NCI-H345 (cell line): ENCODE measurements at places on chromosomes 16 and 17.

DNA sequence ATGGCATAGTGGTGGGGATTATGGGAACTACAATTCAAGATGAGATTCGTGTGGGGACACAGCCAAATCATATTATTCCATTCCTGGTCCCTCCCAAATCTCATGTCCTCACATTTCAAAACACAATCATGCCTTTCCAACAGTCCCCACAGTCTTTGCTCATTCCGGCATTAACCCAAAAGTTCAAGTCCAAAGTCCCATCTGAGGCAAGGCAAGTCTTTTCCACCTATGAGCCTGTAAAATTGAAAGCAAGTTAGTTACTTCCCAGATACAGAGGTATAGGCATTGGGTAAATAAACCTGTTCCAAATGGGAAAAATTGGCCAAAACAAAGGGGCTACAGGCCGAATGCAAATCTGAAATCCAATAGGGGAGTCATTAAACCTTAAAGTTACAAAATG is 1063.2 kb downstream of the CDH11 start:
- DNase-seq, result no peak

DNA sequence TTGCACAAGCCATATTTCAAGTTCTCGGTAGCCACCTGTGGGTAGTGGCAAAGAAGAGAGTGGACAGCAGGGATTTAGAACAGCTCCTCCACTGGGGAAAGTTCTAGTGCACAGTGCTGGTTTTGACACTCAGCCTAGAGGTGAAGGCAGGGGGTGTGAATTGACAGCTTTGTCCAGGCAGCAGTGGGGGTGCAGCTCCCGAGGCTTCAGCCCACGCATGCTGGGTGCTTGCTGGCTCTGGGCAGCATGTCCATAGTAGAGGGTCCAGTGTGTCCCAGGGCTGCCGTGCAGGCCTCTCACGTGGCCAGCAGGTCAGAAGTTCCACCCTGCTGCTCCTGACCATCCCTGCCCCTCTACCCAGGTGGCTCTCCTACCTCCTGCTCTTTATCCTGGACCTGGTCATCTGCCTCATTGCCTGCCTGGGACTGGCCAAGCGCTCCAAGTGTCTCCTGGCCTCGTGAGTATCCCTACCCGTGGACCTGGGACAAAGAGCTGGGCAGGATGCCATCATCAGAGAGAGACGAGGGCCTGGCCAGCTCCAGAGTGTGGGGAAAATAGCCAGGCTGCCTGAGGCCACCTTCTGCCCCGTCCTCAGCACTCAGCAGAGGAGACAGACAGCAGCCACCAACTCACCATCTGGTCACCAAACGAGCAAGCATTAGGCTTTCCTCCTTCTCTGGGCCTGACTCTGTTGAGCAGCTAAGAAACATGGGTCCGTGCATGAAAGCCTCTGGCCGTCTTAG is 29.8 kb downstream of the TTYH2 start:
- no peak for DNase-seq

DNA sequence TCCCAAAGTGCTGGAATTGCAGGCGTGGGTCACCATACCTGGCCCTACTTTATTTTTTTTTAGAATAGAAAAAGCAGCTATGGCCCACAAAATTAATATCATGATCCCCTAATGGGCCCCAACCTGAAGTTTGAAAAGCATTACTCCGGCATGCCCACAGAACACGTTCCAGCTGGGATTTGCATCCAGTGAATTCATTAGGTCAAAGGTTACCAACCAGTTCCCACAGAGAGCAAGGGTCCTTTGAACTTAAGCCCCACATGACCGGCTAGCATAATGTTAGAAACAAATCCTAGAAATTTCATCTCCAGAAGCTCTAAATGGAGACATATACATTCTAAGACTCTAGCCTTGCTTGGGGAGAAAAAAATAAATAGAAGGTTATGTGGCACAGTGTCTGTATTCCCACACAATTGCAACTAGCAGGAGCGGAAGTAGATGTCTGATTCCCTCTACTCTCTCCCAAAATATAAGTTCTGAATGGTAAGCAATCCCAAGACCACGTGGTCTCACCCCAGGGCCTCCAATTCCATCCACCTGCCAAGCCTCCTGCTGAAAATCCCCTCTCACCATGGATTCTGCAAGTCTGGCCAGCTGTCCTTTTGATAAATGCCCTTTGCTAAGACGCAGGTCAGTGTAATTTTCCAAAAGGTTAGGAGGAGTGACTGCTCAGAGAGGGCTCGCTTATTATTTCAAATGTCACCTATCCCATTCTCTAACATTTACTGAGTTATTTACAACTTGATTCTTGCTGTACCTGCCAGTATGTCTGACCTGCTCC is 395.8 kb downstream of the NPIPA8 start:
- DNase-seq, result no peak

- no peak for DNase-seq
Observed at GRCh38 chr17:80063830-80064585, 27.6 kb downstream of the CCDC40 start.

DNA sequence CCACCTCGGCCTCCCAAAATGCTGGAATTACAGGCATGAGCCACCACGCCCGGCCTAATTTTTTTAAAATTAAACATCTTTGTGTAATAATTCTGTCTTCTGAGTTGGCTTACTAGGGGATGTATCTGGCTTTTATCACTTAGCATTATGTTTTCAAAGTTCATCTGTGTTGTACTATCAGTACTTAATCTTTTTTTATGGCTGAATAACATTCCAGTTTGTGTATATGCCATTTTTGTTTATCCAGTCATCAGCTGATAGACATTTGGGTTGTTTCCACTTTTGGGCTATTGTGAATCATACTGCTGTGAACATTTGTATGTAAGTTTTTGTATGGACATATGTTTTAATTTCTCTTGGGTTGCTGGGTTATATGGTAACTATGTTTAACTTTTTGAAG is 69.0 kb downstream of the CHD9 start:
- no peak for DNase-seq

DNA sequence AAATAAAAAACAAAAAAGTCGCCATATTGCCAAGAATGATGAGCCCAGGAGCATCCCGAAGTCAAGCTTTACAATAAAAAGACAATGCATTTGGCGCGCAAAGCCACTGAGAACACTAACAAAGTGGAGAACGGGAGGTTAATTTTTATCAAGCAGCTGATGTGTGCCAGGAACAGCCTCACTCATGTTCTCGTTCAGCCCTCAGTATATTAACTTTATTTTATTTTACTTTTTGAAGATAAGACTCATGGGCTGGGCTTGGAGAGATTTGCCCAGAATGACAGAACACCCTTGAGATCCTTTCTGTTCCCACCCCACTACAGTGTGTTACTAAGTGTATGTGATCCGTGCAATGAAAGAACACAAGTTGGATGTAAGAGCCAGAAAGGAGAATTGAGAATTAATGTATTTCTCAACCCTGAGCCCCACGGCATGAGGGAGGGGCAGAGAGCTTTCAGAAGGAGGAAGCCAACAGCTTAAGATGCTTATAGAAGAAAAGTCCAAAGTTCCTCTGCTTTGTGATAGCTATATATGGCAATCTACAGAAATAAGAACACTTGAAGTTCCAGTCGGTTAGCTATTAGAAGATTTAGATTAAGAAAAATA is 48.4 kb downstream of the COTL1 start:
- no peak for DNase-seq

DNA sequence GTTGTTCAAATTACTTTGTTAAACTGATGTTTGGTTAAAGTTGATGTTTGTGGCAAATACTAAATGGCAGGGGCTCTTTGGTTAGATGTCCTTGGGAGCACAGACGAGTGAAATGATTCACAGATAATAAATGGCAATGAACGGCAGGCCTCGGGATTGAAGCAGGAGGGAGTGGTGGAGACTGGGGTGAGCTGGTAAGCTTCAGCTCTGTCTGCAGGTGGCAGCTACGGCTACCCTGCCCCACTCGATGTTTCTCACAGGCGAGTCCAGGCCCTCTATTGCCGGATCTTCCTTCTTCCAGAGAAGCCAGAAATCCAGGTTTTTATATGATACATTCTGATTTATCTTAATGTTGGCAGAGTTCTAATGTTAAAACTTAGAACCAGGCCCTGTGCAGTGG is 144.8 kb upstream of the CACNG5 start:
- DNase-seq, result no peak

DNA sequence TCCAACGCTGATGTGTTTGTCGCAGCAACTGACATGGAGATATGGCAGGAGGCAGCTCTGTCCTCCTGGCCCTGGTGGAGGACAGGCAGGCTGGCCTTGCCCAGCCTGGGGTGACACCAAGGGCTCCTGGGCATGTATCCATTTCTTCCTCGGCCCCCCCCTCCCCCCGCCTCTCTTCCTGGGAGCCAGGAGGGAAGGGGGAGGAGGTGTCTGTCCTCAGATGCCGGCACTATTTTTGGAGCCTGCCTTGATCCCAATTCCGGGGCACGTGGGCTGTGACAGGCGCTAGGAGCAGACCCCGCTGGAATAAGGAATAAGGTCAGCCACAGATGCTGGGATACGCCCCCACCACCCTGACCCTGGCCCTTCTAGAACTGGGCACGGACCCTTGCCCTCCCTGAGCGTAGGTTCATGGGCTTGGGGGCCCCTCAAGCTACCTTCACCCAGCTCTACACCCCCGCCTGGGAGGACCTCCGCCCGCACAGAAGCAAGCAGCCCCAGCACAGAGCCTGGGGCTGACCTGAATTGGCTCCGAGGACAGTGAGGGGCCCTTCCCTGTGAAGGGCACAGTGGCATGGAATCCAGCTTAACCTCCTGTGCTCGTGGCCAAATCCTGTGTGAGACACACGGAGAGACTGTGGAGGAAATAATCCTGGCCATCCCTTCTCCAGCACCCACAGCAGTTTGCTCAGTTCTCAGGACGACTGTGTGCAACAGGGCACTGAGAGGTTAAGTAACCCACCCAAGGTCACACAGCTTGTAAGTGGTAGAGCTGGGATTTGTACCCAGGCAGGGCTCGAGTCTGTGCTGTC is 24.1 kb downstream of the SEC14L5 start:
- no peak for DNase-seq

GRCh38 chr16:84777435-84777834 is 42.4 kb upstream of the CRISPLD2 start:
- no peak for DNase-seq

- no peak for DNase-seq
Observed at GRCh38 chr17:74938194-74938950, 2.7 kb downstream of the OTOP3 start.

GRCh38 chr17:81026266-81027036 is 8.5 kb upstream of the BAIAP2 start:
- no peak for DNase-seq

GRCh38 chr17:57995076-57995956 is 7.3 kb upstream of the VEZF1 start:
- peak; percentile 78 for DNase-seq

- DNase-seq, result no peak
Observed at GRCh38 chr16:9603316-9603715, 511.9 kb downstream of the HAPSTR1 start.

GRCh38 chr16:67173808-67174705 is 3.7 kb downstream of the NOL3 start:
- peak; percentile 47 for DNase-seq
